ENCODE measurements at places on chromosomes 7 and 10. TPM values are rescaled to one million over a fixed set of nuclear protein-coding genes. Genes with fewer than 3 reads are reported as not detected.

The PRSS37 gene
- not detected for total RNA-seq

The PLAU gene
- 2.5 TPM for total RNA-seq

The NRG3 gene
- not detected for total RNA-seq

The MACROH2A2 gene
- total RNA-seq, result 9.8 TPM

The DGKI gene
- total RNA-seq, result 2.0 TPM

The LIPK gene
- total RNA-seq, result not detected

The PLXNA4 gene
- 32.4 TPM for total RNA-seq

The FXYD4 gene
- not detected for total RNA-seq

The GNGT1 gene
- total RNA-seq, result not detected

The TRIM73 gene
- total RNA-seq, result 2.8 TPM

All from tibial nerve (tissue), 4 donors.